ENCODE measurements at places on chromosomes 5 and 9. TPM values are rescaled to one million over a fixed set of nuclear protein-coding genes. Genes with fewer than 3 reads are reported as not detected.

GRCh38 chr9:123710299-123710698 is 219.6 kb downstream of the DENND1A start:
- no peak for DNase-seq

GRCh38 chr5:13354611-13355010 is 589.9 kb downstream of the DNAH5 start:
- no peak for DNase-seq

DNA sequence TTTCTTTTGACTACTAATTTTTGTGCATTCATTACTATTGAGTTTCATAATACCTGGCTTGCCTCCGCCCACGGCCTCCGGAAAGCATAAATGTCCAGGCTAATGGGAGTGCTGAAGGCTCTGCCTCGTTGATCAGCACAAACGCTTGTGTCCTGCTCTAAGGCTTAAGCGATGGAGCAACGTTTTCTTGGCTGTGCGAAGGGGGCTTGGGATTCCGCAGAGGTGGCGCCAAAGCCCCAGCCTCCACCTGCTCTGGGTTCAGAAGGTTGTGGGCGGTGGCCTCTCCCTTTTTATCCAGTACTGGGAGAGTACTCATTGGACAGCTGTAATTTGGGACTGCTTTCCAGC is 19.7 kb downstream of the ANXA2R start:
- no peak for DNase-seq

GRCh38 chr5:2277886-2278285 is 395.2 kb upstream of the IRX4 start:
- DNase-seq: no peak

- no peak for DNase-seq
Measured at GRCh38 chr5:97836816-97837215, 653.8 kb upstream of the RIOK2 start.

TMEM252 gene
- not detected for total RNA-seq

DNA sequence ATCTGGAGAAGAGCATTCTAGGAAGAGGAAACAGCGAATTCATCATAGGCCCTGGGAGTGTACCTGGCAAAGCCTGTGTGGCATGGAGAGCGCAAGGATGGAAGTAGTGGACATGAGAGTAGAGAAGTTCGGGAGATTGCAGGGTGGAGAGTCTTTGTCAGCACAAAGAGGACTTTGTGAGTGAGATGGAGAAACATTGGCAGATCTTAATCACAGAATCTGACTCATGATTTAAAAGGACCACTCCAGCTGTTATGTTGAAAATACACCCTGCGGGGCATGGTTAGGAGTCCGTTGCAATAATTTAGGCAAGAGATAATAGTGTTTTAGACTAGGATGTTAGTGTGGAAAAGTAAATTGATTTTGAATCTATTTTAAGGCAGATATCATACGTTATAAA is 116.9 kb downstream of the HACD4 start:
- DNase-seq: no peak

ADGRD2 gene
- not detected for total RNA-seq

DNA sequence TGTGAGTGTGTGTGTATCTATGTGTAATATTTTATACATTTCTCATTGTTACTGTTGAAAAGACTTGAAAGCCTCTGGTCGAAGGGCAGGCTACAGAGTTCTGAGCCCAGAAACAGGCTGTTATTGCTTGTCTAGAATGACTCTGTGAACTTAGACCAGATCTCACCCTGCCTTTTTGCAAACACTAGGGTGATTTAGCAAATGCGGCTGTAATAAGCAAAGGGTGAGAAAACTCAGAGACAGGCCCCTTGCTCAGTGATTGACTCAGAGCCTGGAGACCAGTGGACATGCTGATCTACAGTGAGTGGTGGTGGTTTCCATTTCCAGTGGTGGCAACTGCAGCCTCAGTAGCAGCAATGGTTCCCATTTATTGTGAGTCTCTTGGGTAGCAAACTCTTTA is 183.7 kb downstream of the ATP10B start:
- DNase-seq: no peak
